ENCODE measurements at places on chromosomes 16 and 17.

- DNase-seq = no peak
These were observed 3.9 kb downstream of the IGFALS start for GRCh38 chr16:1789643-1790045.

- DNase-seq = no peak
These were observed 794 bp downstream of the PDE6G start for GRCh38 chr17:81655378-81656117.

DNA sequence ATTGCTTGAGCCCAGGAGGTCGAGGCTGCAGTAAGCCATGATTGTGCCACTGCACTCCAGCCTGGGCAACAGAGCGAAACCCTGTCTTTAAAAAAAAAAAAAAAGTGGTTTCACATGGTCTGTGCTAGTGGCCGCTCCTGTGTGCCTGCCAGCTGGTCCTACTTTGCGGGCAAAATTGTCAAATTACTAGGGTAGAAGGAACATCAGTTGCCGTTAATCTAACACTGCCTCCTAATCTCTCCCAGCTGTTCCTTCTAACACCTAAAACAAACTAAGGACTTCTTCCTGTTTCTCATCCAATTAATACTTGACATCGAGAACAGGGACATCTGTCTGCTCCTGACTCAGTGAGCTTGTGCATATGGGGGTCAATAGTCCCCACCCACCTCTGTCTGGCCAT lies 23.9 kb downstream of the TMEM11 start:
- no peak for DNase-seq

GRCh38 chr16:78926723-78927210 lies 673.8 kb downstream of the MAF start:
- no peak for DNase-seq

GRCh38 chr16:84890427-84890826 lies 70.6 kb downstream of the CRISPLD2 start:
- no peak for DNase-seq

DNA sequence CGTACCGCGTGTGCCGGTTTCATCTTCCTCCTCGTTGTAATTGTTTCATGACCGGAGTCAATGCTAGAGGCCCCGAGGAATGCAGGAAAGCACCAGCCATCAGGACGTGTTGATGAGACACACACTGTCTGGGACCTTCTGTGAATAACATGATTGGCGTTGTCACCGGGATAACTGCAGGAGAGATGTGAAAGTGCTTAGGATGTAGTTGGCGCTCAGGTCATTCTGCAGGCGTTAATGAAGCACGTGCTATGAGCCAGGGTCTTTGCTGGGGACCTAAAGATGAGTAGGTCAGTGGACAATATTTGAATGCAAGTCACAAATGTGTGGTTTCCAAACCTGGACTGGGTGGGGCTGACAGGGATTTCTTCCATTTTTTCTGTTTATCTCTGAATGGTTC lies 181.6 kb upstream of the HSBP1 start:
- no peak for DNase-seq

GRCh38 chr16:398561-399339 lies 1.8 kb downstream of the NME4 start:
- no peak for DNase-seq

GRCh38 chr17:3798273-3799180 lies 2.5 kb downstream of the ITGAE start:
- DNase-seq = no peak

- no peak for DNase-seq
These were observed 46.2 kb downstream of the MYH3 start for GRCh38 chr17:10610884-10611283.

- DNase-seq = no peak
These were observed 581 bp downstream of the CD68 start for GRCh38 chr17:7579834-7580603.

DNA sequence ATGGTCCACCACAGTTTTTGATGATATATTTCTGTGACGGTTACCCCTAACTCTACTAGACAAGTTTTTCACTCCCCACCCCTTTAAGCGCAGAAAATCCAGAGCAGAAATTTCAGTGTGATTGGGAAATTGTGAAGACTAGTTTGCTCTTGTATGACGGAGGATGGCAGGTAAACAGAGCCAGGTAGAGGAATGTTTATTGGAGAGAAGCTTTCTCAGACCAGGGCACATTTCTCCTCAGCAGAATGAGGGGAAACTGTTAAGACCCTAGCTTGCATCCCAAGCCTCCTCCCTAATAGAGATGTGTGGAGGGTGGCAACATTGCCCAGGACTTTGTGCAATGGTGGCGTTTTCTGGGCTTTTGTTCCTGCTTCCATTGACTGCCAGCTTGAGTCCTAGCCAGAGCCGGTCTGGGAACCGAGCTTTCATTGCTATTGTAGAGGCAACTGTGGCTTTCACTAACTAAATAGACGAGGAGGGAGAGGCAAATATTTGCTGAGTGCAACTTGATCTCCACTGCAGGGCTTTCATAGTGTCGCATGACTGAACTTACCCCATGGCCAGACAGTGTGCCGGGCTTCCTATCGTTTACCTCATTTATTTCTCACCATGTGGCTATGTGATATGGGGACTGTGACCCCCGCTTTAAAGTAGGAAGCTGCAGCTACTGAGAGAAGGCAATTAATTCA lies 159.6 kb upstream of the MPHOSPH6 start:
- no peak for DNase-seq

DNA sequence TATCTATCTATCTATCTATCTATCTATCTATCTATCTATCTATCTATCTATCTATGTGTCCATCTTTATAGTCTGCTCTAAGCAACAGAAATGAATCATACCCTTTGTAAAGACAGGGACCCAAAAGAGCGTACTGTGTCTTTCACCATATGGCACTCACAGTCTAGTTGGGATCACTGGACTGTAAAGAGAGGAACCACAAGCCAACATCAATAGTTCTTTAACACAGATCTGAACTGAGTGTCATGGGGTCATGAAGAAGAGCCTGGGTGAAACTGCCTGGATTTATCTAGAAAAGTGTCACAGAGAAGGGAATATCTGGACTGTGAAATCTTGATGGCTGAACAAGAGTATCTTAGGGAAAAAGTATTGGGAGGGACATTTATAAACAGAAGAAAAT lies 619.1 kb upstream of the SOX9 start:
- DNase-seq = no peak

GRCh38 chr16:86343027-86343795 lies 167.1 kb upstream of the FOXF1 start:
- no peak for DNase-seq

DNA sequence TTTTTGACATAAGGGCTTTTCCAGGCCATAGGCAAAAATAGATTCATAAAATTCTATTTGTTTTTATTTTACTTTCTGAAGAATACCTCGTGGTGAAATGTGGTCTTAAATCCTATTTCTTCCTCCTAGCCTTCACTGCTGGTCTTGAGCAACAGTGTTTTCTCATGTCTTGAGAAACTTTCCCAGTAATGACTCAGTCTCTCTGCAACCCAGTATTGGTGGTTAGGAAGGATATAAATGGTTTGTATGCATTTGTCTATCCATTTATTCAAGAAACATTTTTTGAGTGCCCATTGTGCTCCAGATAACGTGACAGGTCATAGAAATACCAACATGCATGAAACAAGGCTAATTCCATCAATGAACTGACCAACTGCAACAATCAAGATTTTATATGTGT lies 213.9 kb downstream of the TMEM114 start:
- no peak for DNase-seq

GRCh38 chr17:60468371-60468770 lies 46.1 kb downstream of the CHCT1 start:
- no peak for DNase-seq

DNA sequence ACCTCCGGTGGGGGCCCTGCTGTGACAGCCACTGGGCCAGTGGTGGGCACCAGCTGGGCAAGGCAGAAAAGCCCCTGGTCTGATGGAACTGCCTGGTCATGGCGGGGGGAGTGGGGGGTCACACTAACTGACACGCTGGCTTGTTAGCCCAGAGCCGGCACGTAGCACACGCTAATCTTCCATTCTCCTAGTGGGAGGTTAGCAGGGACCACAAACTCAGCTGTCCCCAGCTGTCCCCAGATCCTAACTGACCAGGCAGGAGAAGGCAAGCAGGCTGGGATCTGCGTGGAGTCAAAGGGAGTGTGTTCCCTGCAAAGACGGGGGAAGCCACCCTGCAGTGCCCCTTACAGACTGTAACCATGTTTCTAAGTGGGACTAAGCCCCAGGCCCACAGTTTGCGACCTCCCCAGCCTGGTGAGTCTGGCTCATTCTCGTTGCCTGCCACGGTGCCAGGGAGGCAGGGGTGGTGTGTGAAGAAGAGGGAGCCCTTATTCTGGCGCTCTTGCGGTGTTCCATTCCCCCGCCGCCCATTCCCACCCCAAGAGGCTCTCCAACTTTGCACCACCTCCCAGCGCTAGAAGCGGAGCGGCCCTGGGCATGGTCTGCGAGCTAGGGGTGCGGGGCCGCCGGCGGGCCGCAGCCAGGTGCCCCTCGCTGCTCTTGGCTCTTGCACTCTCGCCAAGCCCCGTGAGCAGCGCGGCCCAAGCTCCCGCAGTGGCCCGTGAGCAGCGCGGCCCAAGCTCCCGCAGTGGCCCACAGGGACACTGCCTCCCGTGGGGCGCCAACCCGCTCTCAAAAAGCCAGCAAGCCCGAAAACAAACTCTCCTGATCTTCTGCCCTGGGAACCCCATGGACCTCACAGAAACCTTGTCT lies 12.1 kb upstream of the ZNF423 start:
- no peak for DNase-seq

- DNase-seq = no peak
These were observed 13.7 kb downstream of the GLP2R start for GRCh38 chr17:9839433-9839832.

DNA sequence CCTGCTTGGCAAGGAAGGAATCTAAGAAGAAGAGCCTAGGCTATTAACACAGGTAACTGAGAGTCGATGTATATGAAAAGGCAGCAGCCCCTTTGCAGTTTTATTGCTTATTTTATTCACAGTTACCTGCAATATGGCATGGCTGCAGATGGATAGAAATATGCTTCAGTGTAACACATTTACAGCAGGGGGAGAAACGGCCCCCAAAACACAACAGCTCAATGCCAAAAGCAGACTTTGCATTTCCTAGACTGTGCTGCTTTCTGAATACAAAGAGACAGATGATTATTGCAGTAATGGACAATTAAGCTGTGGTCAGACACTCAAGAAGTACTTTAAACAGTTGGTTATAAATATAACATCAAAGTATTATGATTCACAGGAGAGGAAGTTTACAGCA lies 108.0 kb upstream of the CDH13 start:
- no peak for DNase-seq

DNA sequence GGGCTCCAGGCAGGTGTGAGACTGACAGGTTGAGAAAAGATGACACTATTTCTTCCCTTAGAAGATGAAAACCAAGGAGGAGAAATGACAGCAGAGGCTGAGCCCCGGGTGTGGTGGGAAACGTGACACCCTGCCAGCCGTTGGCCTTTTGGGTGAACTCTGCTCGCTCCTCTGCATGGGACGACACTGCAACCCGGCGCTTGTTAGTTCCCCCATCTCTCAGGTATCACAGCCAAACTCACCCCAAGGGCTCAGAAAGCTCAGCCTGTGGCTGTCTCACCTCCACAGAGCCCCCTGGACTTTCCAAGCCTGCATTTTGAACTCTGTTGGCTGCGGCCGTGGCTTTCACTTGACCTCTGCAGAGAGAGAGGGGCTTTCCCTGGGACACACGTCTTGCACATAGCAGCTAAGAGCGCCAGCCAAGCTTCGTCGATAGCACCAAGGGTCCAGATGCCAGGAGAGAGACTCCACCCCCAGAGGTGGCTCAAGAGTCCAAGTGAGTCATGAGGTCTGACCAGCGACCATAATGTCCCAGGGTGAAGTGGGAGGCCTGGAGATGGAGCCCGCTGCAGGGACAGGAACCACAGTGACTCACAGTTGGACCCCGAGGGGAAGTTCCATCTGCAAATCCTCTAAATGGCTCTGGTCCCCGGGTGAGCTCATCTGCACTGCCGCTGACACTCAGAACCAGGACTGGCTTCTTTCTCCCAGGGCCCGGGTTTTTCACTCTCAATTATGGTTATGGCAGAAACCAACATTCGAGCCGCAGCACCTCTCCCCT lies 301.9 kb downstream of the SOX9 start:
- no peak for DNase-seq

GRCh38 chr16:11238272-11239202 lies 17.5 kb downstream of the SOCS1 start:
- no peak for DNase-seq

- no peak for DNase-seq
These were observed at the start of gene ERBB2 for GRCh38 chr17:39699818-39700147. Gene ERBB2 (plus strand): TSS chr17:39700064. CDS start chr17:39700239, 175 bp downstream.

GRCh38 chr17:2064980-2065785 lies 10.3 kb downstream of the HIC1 start:
- no peak for DNase-seq

- no peak for DNase-seq
These were observed 62.1 kb downstream of the LMF1 start for GRCh38 chr16:908526-909155.

DNA sequence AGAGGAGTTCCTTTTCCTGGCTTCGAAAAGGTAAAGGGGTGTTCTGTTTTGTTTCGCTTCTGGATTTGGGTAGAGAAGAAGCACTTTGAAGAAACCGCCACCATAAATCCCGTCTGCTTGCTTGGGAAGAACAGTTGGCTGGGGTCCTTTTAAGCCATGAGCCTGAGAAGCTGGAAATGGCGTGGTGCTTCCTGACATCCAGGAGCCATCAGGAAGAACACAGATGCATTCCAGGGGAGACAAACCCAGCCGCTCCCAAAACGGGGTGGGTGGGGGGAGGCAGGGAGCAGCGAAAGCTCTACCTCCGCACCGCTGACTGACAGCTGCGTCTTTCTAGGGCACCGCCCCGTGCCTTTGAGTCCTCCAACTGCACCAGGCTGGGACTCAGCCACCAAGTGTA lies 91.6 kb downstream of the ZDHHC7 start:
- no peak for DNase-seq

- DNase-seq = no peak
These were observed 93.5 kb upstream of the HSBP1 start for GRCh38 chr16:83714286-83714685.

DNA sequence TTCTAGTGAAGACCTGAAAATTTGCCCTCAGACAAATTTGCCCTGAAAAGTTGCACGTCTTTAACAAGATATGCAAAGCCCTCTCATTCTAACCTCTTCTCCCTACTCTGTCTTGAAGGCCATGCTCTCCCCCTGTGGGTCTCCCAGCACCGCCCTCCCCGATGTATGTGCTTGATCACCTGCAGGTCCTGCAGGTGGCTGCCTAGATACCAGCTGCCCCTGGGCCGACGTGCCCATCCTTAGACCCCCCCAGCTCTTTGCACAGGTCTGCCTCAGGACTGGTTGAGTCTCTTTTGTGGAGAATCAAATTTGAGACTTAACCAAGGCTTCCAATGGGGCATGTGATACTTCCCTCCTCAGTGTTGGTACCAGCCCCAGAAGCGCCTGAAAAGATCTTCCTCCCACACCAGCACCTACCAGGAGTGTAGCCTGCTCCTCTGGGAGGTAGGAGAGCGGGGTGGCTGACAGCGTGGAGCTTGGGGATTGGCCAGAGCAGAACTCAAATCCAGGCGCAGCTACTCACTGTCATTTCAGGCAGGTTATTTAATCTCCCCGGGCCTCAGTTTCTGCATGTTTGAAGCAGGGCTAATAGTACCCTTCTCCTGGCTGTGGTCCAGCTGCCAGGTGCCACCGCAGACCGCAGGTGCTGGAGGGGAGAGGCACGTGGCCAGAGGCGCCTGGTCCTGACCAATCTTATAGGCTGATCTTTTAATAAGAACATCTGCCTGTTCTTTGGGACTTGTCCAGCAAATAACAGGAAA lies 4.5 kb upstream of the MRPL38 start:
- DNase-seq = no peak

GRCh38 chr17:68134046-68134637 lies 98.6 kb downstream of the KPNA2 start:
- DNase-seq = no peak

Data from stimulated activated CD4-positive, alpha-beta T cell treated with anti-CD3 and anti-CD28 coated beads, Interleukin-1b, Interleukin-23, amount 100 ng/mL, for 1 hour (primary cell).